Islet precursor cell (in vitro differentiated cells): ENCODE measurements at places on chromosomes 16 and 17.

DNA sequence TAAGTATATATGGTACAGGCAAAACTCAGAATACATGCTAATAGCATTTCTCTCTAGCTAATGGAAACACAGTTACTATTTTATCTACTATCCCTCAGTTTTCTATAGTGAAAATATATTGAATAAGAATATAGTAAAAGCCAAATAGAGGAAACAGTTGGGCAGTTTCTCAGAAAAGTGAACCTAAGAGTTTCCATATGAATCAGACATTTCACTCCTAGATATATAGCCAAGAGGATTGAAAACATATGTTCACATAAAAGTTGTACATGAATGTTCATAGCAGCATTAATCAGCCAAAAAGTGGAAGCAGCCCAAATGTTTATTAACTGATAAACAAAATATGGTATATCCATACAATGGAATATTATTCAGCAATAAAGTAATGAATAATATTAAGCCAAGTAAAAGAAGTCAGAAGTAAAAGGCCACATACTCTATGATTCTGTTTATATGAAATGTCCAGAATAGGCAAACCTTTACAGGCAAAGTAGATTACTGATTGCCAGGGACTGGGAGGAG is 134.6 kb downstream of the CYB561 start:
- no peak for DNase-seq

DNA sequence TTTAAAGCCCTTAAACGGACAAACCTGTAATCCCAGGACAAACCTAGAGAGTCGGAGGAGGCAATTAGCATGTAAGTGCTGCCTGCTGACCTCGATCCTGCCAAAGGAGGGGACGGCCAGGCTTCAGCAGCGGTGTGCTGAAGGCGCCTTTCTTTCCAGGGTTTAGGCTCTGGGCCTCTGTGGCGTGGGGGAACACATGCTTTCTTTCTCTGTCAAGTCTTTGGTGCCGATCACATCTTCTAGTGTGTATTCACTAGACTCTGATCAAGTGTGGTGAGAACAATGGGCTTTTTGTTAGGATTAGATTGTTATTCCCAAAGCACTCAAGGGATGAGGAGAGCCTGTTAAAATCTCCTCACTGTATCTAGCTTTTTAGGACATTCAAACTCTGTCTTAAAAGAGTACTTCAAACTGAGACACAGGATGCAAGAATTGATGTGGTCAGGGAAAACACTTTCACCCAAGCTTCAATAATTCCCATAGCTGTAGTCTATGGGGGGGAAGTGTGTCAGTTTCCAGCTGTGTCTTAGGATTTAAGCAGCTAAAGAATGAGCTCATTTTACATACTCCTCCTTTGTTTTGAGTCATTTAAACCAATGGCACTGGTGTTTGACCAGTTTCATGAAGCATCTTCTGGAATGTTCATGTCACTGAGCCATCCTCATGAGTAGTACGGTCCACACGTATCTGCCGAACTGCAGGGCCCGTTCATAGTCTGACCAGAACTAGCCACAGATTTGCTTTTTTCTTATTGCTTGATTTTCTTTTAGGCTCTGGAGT is 51.2 kb downstream of the RPA1 start:
- DNase-seq: peak; percentile 75

DNA sequence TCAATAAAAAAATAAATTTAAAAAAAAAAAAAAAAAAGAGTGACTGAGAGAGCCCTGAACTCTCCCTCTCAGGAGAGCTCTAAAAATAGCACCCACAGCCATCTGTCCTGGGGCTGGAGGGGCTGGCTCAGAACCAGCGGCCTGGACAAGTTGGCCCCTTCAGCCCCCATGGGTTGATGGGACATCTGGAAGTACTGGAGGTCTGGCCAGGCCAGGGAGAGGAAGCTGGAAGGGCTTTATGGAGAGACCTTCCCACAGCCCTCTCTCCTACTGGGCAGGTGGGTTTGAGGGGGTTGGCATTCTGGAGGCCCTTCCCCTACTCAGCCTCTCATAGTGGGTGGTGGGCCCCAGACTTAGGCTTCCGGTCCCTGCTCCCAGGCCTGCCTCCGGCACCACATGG is 93.7 kb upstream of the TMEM97 start:
- no peak for DNase-seq

DNA sequence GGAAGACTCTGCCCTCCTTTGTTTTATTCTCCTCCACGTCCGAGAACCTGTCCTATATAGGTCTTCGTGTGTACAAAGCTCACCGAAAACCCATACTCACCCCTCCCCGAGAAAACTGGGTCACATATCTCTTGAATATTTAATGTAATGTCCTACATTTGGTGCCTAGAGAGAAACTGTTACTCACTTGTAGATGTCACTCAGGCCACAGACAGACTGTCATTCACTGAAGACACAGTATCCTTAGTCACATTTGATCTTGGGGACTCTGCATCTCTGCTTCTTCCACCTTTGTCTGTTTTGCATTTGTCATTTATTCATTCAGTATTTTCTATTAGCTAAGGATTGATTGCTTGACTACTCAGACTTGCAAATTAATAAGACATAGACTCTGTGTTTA is 131.8 kb upstream of the TBX2 start:
- DNase-seq: no peak

DNA sequence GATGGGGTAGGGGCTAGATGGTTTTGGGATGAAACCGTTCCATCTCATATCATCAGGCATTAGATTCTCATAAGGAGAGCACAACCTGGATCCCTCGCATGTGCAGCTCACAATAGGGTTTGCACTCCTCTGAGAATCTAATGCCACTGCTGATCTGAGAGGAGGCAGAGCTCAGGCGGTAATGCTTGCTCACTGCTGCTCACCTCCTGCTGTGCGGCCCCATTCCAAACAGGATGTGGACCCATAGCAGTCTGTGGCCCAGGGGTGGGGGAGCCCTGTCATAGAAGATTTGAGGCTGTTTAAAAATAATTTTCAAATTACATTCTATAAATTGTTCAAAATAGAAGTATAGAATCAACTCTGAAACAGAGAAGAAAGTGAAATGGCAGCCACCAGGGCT is 50.8 kb downstream of the PHKB start:
- DNase-seq: no peak
